ENCODE measurements at places on chromosomes 7 and 10. TPM values are rescaled to one million over a fixed set of nuclear protein-coding genes. Genes with fewer than 3 reads are reported as not detected.

- no peaks in the 10 kb centered on the region for H3K4me1 ChIP-seq
- H3K27ac ChIP-seq, result no peak overlapping the region
- no peak for DNase-seq
- H3K36me3 ChIP-seq, result no peaks in the 10 kb centered on the region
Observed at GRCh38 chr7:66296001-66296521, 90.9 kb downstream of the TPST1 start.

GRCh38 chr10:90977855-90978486 is 57.1 kb upstream of the ANKRD1 start:
- H3K36me3 ChIP-seq, result no peaks in the 10 kb centered on the region
- H3K4me3 ChIP-seq, result no peak overlapping the region
- no peaks in the 10 kb centered on the region for H3K27me3 ChIP-seq
- no peak overlapping the region for H3K27ac ChIP-seq
- no peaks in the 10 kb centered on the region for H3K4me1 ChIP-seq

- H3K27ac ChIP-seq, result no peak overlapping the region
- no peaks in the 10 kb centered on the region for H3K4me1 ChIP-seq
- no peak overlapping the region for H3K4me3 ChIP-seq
- no peaks in the 10 kb centered on the region for H3K36me3 ChIP-seq
- no peaks in the 10 kb centered on the region for H3K27me3 ChIP-seq
Observed at GRCh38 chr7:120486164-120486563, 213.2 kb downstream of the KCND2 start.

- H3K4me1 ChIP-seq, result no peaks in the 10 kb centered on the region
Observed at GRCh38 chr10:33376976-33377657, 42.6 kb upstream of the NRP1 start.

The PIK3AP1 gene
- 12.4 TPM for total RNA-seq

DNA sequence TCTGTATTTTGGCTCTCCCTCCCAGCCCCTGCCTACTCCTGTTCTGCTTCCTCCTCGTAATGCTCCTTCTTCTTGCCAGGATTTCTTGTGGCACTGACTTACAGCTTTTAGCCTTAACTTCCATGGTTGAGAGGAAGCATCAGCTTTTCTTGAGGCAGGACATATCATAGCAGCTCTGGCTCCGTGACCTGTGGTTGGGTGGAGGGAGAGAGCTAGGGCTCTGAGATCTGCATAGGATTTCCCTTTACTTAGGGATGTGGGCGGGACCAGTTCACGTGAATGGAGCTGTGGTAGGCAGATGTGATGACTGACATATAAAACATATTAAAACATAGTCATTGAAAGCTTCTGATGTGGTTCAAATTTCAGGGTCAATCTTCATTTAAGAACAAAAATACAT is 10.6 kb upstream of the RAB11FIP2 start:
- no peak for DNase-seq
- no peaks in the 10 kb centered on the region for H3K4me1 ChIP-seq
- H3K36me3 ChIP-seq, result no peaks in the 10 kb centered on the region
